Fibroblast of lung (primary cell): ENCODE measurements at places on chromosomes 5 and 9. TPM values are rescaled to one million over a fixed set of nuclear protein-coding genes. Genes with fewer than 3 reads are reported as not detected.

TSSK1B gene
- total RNA-seq: under 0.01 and 0.50 TPM in 2 replicates

PCDHA7 gene
- total RNA-seq: 0.26 and 2.1 TPM in 2 replicates

PTGES gene
- total RNA-seq: 9.6 and 16.7 TPM in 2 replicates

OSTF1 gene
- total RNA-seq: 33.6 and 49.9 TPM in 2 replicates

IL3 gene
- not detected in 2 replicates for total RNA-seq

CCL19 gene
- total RNA-seq: not detected in 2 replicates

NR5A1 gene
- not detected in 2 replicates for total RNA-seq

NR2F1-AS1 gene
- 33.6 and 44.6 TPM in 2 replicates for total RNA-seq

PROB1 gene
- total RNA-seq: 0.77 and 1.5 TPM in 2 replicates

SH3GL2 gene
- total RNA-seq: under 0.01 and 0.17 TPM in 2 replicates

NMUR2 gene
- not detected in 2 replicates for total RNA-seq

ADRA1B gene
- 0.26 and 0.99 TPM in 2 replicates for total RNA-seq

MAT2B gene
- 136 and 160 TPM in 2 replicates for total RNA-seq

SHISAL2B gene
- not detected in 2 replicates for total RNA-seq

UNC5A gene
- total RNA-seq: not detected in 2 replicates

FBXO38 gene
- total RNA-seq: 50.3 and 62.4 TPM in 2 replicates

SLC45A2 gene
- under 0.01 TPM in 2 replicates for total RNA-seq

CNOT6 gene
- 11.3 and 12.7 TPM in 2 replicates for total RNA-seq

POU5F2 gene
- 0.51 and 0.66 TPM in 2 replicates for total RNA-seq

PLAA gene
- 36.7 and 38.1 TPM in 2 replicates for total RNA-seq

GKAP1 gene
- 2.6 TPM in 2 replicates for total RNA-seq
